Upper lobe of left lung (tissue), 6 donors: ENCODE measurements at places on chromosomes 1 and 21. TPM values are rescaled to one million over a fixed set of nuclear protein-coding genes. Genes with fewer than 3 reads are reported as not detected.

GBP6 gene
- total RNA-seq: 0.31 TPM

OR2T29 gene
- total RNA-seq: not detected

VCAM1 gene
- 12.5 TPM for total RNA-seq

CR1L gene
- not detected for total RNA-seq

XCL2 gene
- 1.3 TPM for total RNA-seq

AGBL4 gene
- total RNA-seq: 1.8 TPM

SEMA6C gene
- total RNA-seq: 13.6 TPM

- H3K36me3 ChIP-seq: no peaks in the 10 kb centered on the region
- DNase-seq: no peak
- peaks cover 64% of the 10 kb centered on the region for H3K27me3 ChIP-seq
- H3K4me1 ChIP-seq: peaks cover 72% of the 10 kb centered on the region
Observed at GRCh38 chr1:92481971-92482664, 4.6 kb downstream of the GFI1 start.

- peak; percentile 68 for DNase-seq
- H3K36me3 ChIP-seq: no peaks in the 10 kb centered on the region
Observed at GRCh38 chr1:185648858-185649589, 85.2 kb upstream of the HMCN1 start.

DNA sequence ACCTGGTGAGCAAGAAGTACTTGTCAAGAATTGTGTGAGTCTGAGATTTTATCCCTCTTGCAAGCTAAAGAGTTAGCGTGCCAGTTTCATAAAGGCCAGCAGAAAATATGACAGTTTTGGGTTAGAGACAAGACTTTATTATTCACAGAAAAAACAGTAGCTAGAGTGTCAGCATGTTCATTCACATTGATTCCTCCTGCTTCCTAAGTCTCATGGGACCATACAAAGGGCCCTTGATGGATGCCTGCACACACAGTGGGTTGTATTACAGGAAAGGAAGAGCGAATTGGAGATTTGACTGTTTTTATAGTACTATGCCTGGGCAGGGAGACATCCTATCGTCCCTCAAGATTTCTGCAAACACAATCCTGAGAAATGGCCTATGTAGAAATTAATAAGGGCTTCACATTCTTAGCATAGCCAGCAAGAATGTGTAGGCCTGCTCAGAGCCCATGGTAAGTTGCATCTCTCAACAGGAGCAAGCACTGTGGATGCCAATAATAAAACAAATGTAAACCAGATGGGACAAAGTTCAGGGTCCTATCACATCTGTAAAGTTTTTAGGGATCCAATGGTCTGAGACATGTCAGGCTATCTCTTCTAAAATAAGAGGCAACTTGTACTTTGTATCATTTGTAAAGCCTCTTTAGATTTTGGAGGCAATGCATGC is 4.0 kb upstream of the ASPM start:
- H3K4me1 ChIP-seq: peaks cover 9% of the 10 kb centered on the region
- no peak overlapping the region for H3K27ac ChIP-seq
- DNase-seq: no peak
- no peaks in the 10 kb centered on the region for H3K36me3 ChIP-seq
- H3K27me3 ChIP-seq: no peaks in the 10 kb centered on the region

- no peak overlapping the region for H3K27ac ChIP-seq
- H3K27me3 ChIP-seq: no peaks in the 10 kb centered on the region
- no peak for DNase-seq
- H3K36me3 ChIP-seq: no peaks in the 10 kb centered on the region
- H3K4me1 ChIP-seq: no peaks in the 10 kb centered on the region
Observed at GRCh38 chr1:67659229-67659628, 25.8 kb upstream of the GADD45A start.

DNA sequence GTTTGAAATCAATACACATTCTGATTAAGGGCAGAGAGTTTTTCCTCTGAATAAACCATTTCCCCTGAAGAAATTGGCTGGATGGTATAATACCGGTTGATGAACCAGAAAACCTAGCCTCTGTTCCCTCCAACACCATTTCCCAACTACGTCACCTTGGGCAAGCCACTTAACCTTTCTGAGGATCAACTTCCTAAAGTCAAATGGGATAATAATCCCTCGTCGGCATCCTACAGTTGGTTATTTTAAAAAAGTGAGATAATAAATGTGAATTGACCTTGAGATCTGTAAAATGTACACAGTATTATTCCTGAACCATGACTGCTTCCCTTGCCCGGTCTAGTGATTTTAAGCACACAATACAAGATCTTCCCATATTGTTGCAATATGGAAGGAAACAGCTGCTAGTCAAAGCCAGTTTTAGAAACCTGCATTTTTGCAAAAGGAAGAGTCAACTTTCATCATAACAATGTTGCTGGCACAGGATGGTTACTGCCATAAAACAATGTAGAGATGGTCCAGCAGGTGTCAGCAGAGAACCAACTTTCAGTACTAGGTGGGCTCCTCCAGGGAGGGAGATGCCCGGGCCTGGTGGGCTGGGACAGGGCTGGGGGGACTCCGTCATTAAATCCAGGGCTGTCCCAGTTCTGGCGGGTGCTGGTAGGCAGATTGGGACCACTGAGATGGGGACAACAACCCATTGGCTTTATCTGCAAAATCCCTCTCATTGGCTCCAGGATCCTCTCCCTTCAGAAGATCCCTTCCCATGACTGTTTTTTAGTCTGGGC is 5.2 kb upstream of the HLX start:
- H3K4me3 ChIP-seq: no peak overlapping the region
- DNase-seq: no peak
- H3K27me3 ChIP-seq: no peaks in the 10 kb centered on the region
- peaks cover 35% of the 10 kb centered on the region for H3K4me1 ChIP-seq
- H3K36me3 ChIP-seq: no peaks in the 10 kb centered on the region
- H3K27ac ChIP-seq: no peak overlapping the region

DNA sequence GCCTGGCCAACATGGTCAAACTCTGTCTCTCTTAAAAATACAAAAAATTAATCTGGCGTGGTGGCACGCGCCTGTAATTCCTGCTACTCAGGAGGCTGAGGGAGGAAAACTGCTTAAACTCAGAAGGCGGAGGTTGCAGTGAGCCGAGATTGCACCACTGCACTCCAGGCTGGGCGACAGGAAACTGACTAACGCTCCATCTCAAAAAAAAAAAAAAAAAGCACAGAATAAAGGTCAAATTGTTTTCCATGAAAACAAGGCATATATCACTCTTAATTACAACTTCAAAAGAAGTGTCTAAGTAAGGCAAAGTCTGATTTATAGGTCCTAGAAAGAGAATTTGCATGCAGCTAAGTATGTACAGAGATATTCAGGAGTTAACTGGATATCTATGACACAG is 25.6 kb downstream of the EYA3 start:
- H3K27ac ChIP-seq: no peak overlapping the region
- DNase-seq: peak; percentile 54
- no peaks in the 10 kb centered on the region for H3K27me3 ChIP-seq

DNA sequence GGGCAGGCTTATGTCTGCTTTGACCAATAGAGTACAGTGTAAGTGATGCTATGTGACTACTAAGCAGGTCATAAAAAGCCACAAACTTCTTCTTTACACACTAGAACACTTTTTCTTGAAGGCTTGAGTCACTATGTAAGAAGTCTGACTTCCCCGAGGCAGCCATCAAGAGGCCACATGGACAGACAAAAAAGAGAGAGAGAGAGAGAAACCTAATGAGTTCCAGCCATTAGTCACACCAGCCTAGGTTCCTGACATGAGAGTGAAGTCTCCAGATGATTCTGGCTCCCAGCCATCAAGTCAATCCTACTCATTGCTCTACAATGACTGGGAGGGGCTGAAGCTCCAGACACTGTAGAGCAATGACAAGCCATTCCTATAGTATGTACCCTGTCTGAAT is 101.4 kb downstream of the LHX9 start:
- no peak overlapping the region for H3K27ac ChIP-seq
- no peaks in the 10 kb centered on the region for H3K4me1 ChIP-seq
- DNase-seq: no peak
- H3K27me3 ChIP-seq: no peaks in the 10 kb centered on the region
- H3K4me3 ChIP-seq: no peak overlapping the region

DNA sequence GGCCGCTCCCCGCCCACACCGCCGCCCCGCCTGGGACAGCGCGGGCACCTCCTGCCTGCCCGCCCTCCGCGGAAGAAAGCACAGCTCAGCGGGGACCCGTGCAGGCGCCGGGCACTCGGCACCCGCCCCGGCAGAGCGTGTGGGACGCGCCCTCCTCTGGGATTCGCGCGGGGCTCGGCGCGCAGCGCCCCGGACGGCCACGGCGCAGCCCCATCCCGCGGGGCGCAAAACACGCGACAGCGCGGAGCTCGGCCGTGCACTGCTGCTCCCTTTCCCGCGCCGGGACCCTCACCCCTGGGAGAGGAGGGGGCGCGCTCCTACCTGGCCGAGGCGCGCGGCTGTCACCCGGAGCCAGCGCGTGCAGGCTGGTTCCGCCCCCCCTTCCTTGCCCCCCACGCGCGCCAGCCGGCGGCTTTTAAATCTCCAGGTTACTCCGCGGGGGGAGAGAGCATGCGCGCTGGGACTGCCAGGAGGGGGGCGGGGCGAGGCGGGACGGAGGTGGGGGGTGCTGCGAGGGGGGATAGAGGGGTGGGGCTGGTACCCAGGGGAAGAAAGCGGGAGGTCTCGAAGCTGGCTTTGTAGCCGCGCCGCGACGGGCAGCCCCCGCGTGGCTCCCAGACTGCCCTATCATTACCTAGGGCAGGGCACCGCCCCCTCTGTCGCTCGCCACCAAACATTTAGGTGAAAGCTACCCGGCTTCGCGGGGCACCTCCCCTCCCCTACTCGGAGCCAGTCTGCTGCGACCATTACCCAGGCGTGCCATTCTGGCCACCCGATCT is at the start of gene SLC45A3:
TSS of gene SLC45A3 (minus strand) at position 437 of the 779 bp plus-strand sequence. CDS start 15,853 bp downstream, outside the sequence.
- no peaks in the 10 kb centered on the region for H3K27me3 ChIP-seq
- no peaks in the 10 kb centered on the region for H3K36me3 ChIP-seq
- H3K27ac ChIP-seq: no peak within 1 kb of the TSS
- H3K4me3 ChIP-seq: peak within 1 kb of the TSS; percentile 75

GRCh38 chr1:201610858-201611257 is 71.9 kb downstream of the NAV1 start:
- no peak overlapping the region for H3K27ac ChIP-seq
- no peak overlapping the region for H3K4me3 ChIP-seq
- H3K36me3 ChIP-seq: no peaks in the 10 kb centered on the region
- peaks cover 17% of the 10 kb centered on the region for H3K4me1 ChIP-seq
- no peak for DNase-seq

DNA sequence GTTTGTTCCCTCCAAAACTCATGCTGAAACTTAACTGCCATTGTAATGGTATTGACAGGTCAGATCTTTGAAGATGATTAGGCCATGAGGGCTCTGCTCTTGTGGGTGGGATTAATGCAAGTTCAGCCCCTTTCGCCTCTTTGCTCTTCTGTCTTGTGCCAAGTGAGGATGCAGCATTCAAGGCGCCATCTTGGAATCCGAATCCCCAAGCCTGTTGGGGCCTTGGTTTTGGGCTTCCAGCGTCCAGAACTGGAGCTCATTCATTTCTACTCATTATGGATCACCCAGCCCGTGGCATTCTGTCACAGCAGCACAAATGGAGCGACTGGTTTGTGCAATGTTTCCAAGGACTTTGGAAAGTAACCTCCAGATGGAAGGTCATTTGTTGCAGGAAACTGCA is 5.6 kb downstream of the TTC34 start:
- no peaks in the 10 kb centered on the region for H3K4me1 ChIP-seq
- no peaks in the 10 kb centered on the region for H3K36me3 ChIP-seq
- no peak overlapping the region for H3K4me3 ChIP-seq

- no peak for DNase-seq
- H3K36me3 ChIP-seq: no peaks in the 10 kb centered on the region
- peaks cover 6% of the 10 kb centered on the region for H3K4me1 ChIP-seq
- no peak overlapping the region for H3K4me3 ChIP-seq
Observed at GRCh38 chr21:17523007-17523451, 10.2 kb downstream of the CXADR start.

DNA sequence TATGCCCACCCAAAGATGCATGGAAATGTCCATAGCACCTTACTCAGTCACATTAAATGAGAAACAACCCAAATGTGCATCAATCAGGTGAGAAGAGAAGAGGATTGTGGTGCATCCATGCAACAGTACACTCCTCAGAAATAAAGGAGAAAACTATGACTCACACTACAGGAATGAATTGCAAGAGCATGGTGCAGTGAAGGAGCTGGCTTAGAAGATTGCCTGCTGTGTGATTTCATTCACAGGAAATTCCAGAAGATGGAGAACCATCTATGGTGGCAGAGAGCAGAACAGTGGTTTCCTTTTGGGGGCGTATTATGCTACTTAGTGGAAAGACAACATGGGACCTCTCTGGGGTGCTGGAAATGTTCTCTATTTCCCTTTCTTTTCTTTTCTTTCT is 278.6 kb upstream of the AJAP1 start:
- no peak for DNase-seq

- no peak for DNase-seq
- no peaks in the 10 kb centered on the region for H3K36me3 ChIP-seq
- no peak overlapping the region for H3K27ac ChIP-seq
- no peaks in the 10 kb centered on the region for H3K27me3 ChIP-seq
- no peaks in the 10 kb centered on the region for H3K4me1 ChIP-seq
Observed at GRCh38 chr21:30620080-30620479, 347 bp upstream of the KRTAP20-4 start.

DNA sequence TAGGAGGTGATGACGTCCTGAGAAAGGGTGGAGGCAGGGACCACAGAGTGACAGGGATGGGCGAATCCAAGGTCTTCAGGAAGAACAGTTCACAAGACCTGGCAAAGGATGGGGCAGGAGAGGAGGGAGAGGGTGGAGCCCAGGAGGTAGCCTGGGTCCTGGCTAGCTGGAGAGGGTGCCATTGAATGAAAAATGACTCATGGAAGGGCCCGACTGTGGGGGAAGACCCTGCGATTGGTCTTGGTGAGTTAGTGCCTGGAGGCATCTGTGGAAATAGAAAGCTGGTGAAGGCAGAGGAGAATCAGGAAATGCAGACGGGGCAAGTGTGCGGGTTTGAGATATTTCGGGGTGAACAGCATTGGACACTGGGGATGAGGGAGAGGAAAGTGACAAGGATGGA is 60.3 kb upstream of the SLC45A1 start:
- H3K27ac ChIP-seq: peak overlapping the region; percentile 84
- DNase-seq: no peak

GRCh38 chr1:10625554-10625953 is 150.8 kb downstream of the PEX14 start:
- H3K4me3 ChIP-seq: no peak overlapping the region
- H3K27ac ChIP-seq: no peak overlapping the region
- peak; percentile 6 for DNase-seq
- peaks cover 35% of the 10 kb centered on the region for H3K36me3 ChIP-seq
- no peaks in the 10 kb centered on the region for H3K27me3 ChIP-seq
- H3K4me1 ChIP-seq: peaks cover 5% of the 10 kb centered on the region
